ENCODE measurements at places on chromosomes 1 and 21.

- DNase-seq, result peak; percentile 54
Measured at GRCh38 chr1:19505693-19506457, 20.5 kb upstream of the CAPZB start.

GRCh38 chr1:189958756-189959155 lies 518.9 kb downstream of the BRINP3 start:
- DNase-seq, result no peak

- DNase-seq, result peak; percentile 39
Measured at GRCh38 chr1:43531107-43531905, 623 bp downstream of the PTPRF start.

DNA sequence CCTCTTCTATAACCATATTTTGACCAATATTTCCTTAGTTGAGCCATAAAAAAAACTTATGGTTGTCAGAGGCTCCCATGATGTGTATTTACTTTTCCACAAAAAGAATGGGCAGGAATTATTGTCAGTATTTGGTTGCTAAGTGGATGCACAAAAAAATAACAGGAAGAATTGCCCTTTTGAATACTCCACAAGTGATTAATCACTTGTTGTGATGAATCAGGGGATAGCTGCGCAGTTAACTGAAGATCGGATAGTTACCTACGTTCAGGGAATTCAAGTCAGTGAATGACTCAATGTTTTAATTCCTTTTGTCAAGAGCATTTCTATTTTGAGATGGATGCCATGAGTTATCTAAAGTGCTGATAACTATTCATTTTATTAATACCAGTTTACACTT lies 785.2 kb upstream of the B3GALT2 start:
- no peak for DNase-seq

DNA sequence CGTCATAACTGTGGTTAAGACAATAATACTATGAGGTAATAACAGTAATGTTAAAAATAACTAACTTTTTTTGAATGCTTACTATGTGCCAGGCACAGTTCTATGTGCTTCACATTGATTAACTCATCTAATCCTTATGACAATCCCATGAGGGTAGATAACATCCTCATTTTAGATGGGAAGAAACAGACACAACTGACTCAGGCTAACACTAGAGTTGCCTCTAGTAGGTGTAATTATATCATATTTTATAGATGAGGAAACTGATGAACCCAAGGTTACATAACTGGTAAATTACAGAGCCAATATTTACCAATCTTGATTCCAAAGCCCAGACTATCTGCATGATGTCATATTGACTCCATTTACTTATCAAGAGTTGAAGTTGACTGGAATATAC lies 23.5 kb downstream of the SERPINC1 start:
- DNase-seq, result no peak

All from adrenal gland (tissue), 19 donors.